ENCODE measurements at places on chromosomes 12 and 14.

DNA sequence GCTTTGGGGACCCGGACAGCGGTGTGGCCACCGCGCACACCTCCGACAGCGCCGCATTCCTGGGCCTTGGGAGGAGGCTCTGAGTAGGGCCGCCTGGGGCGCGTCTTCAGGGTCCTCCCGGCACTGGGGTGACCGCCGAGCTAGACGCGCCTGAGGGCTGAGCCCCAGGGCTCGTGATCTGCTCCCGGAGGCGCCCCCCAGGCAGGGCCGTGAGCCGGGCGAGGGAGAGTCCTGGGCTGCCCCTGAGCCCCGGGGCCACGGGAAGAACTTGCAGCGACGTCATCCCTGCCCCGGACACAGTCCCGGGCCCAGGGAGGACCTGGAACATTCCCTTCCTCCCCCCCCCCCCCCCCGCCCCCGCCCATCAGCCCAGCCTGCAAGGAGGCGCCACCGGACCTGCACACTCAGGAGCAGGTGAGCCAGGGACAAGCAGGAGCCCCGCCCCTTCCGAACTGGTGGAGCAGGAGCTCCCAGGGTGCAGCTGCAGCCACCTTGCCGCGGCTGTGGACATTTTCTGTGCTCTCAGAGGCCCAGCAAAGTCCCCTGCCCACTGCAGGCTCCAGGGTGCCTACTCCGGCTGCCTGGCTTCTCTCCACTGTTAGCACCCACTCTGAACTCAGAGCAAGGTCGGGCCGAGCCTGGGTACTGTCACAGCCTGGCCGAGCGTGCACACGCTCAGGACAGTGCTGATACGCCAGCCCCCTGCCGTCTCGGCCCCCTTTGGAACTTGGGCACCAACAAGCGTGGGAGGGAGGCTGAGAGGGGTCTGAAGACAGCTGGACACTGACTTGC lies 50.7 kb downstream of the A2M start:
- DNase-seq, result no peak

DNA sequence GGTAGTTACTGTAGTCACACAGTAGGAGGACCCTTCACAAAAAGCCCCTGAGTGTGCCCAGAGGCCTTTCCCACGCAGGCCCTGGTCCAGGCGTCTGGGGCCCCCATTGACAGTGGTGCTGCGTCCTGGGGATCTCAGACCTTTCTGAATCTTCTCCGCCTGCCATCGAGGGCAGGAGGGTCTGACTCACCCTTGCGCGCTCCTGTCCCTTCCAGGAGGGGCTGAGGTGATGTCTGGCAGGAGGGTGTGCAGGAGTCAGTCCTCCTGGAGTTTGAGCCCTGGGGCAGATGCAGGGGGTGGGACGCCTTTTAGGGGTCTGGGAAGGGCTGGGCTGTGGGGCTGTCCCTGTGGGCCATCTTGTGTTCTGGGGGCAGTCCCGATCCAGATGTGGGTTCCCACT lies 386.8 kb downstream of the TMEM121 start:
- DNase-seq, result no peak

GRCh38 chr14:55749946-55750345 lies 169.9 kb downstream of the KTN1 start:
- DNase-seq, result no peak

DNA sequence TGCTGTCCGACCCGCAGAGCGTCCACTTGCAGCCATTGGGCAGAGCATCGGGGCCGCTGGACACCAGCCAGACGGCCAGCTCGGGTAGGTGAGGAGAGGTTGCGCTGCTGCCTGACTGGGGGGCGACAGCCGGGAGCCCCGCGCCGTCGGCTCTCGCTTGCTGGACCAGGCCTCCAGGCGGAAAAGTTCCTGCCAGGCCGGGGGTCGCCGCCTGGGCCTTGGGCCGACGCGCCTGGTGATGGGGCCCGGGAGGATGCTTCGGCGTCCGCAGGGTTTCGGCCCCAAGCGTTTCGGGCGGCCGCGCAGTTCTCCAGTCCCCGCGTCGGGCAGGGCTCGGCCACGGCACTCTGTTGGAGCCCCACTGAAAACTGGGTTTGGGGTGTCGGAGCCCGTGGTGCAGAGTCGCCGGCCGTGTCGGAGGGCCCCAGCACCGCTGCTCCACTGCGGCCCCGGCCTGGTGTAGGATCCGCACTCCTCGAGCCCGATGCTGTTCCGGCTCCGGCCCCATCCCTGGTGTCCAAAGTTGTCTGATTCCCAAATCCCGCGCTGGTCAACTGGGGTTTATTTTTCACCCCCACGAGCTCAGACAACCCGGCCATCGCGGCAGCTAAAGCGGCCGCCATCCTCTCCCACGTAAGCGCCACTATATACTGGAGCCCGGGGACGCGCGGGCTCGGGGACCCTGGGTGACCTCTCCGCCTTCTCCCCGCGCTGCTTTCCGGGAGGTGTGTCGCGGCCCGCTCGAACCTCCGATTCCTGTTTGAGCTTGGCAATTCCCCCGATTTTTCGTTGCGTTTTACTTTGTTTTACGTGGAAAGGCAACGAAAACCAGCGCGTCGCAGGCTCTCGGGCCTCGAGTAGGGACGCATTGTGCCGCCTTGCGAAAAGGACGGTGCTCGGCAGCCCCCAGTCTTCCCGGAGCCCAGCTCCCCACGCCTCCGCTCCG lies 872 bp downstream of the VSX2 start:
- DNase-seq, result no peak

GRCh38 chr12:12456637-12457036 lies 99.8 kb downstream of the BORCS5 start:
- DNase-seq, result no peak

DNA sequence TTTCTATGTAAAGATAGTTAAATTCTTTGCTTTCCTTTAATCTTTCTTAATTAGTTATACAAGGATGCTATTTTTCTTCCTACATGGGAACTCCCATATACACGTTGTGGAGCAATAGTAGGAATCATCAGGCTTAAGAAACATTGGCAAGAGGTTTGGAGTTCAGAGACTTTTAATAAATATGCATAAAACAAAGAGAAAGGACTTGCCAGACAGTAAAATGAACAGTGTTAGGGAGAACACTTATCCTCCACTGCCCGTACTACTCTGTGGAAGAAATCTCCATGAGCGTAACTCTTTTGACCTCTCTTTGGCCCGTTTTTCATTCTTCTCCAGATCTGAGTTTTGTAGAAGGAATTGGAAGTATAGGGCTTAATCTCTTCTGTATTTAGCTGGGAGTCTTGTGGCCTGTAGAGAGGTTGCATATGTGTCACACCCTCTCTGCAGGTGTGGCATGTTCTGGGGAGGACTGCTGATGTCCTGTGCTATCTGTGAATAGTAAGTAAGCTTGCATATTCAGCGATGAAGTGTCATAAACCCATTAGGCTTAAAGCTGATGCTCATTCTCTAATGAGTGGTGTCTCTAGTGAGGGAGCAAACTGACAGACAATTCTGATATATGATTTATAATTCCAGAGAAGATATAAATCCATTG lies 455.4 kb upstream of the FAR2 start:
- no peak for DNase-seq

- DNase-seq, result no peak
These were observed 3.6 kb upstream of the BRMS1L start for GRCh38 chr14:35822501-35822900.

GRCh38 chr12:93226361-93226760 lies 151.4 kb upstream of the NUDT4 start:
- no peak for DNase-seq

DNA sequence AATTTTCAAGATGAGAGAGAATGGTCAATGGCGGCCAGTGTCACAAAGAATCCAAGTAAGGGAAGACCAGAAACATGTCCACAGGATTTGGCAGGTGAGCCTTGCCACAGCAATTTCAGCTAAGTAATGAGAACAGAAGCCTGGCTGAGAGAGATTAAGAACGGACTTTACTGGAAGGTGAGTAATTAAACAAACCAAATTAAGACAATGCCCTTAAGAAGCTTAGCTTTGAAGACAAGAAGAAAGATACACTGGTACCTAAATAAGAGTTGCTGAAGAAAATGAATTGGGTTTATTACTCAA lies 145.4 kb upstream of the PLEKHG7 start:
- DNase-seq, result no peak

- no peak for DNase-seq
These were observed 20.0 kb upstream of the KITLG start for GRCh38 chr12:88600272-88600671.

DNA sequence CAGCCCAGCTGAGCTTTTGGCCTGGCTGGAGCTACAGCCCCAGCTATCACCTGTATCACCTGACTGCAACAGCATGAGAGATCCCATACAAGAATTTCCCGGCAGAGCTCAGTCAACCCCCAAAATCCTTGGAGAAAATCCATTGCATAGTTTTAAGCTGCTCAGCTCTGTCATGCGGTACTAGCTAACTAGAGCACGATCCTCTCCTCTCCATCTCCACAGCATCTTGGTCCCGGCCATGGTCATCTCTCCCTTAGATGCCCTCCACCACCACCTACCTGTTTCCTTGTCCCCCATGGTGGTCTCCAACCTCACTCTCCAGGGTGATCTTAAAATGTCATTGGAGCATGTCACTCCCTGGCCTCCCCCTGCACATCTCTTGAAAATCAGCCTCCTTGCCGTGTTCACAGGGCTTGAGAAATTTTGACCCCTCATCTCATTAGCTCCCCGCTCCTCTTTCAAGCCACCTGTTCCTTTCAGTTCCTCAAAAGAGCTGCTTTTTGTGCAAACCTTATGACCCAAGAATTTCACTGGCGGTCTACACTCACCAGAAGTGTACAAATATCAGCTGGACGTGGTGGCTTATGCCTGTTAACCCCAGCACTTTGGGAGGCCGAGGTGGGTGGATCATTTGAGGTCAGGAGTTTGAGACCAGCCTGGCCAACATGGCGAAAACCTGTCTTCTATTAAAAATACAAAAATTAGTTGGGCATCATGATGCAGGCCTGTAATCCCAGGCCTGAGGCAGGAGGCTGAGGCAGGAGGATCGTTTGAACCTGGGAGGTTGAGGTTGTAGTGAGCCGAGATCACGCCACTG lies 8.1 kb upstream of the CLMN start:
- DNase-seq, result no peak

DNA sequence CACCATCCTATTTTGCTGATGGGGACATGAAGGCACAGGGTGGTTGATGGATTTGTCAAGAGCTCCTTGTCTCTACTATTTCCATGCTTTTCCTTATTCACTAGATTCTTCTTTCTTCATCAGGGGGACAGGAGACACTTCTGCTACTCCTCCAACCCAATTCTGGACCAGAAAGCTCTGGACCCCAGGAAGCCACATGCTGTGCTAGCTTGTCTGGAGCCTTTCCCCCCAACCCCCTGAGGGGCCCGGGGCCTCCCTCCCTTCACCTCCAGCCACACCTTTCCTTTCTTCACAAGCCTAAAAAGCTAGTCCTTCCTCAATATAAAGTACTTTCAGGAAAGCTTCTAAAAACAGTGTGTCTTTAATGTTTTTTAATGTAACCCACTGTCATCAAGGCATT lies 75.1 kb upstream of the CAPRIN2 start:
- DNase-seq, result no peak

DNA sequence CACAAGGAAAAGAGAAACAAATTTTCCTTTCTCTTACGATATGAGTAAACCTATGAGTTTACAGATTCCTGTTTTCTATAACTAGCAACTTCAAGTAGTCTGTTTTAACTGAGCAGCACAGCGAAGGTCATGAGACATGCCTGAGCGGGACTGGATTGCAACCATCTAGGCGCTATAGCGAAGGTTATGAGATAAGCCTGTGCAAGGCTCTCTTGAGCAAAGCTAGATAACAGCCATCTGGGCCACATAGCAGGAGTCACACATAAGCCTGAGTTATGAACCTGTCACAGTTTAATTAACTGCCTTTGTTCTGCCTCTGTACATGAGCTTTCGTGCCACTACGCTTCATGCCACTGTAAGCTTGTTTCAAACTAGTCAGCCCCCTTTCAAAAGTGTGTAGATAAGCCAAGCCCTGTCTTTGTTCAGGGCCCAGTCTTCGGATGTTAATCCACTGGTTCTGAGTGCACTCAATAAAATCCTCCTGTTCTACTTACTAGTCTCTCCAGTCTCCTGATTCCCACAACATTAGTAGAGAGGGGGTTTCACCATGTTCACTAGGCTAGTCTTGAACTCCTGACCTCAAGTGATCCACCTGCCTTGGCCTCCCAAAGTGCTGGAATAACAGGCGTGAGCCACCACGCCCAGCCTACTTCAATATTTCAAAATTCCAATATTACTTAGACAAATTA lies 47.1 kb downstream of the SEC23A start:
- no peak for DNase-seq

- DNase-seq, result no peak
These were observed 2.1 kb downstream of the MAP1LC3B2 start for GRCh38 chr12:116561181-116561821.

DNA sequence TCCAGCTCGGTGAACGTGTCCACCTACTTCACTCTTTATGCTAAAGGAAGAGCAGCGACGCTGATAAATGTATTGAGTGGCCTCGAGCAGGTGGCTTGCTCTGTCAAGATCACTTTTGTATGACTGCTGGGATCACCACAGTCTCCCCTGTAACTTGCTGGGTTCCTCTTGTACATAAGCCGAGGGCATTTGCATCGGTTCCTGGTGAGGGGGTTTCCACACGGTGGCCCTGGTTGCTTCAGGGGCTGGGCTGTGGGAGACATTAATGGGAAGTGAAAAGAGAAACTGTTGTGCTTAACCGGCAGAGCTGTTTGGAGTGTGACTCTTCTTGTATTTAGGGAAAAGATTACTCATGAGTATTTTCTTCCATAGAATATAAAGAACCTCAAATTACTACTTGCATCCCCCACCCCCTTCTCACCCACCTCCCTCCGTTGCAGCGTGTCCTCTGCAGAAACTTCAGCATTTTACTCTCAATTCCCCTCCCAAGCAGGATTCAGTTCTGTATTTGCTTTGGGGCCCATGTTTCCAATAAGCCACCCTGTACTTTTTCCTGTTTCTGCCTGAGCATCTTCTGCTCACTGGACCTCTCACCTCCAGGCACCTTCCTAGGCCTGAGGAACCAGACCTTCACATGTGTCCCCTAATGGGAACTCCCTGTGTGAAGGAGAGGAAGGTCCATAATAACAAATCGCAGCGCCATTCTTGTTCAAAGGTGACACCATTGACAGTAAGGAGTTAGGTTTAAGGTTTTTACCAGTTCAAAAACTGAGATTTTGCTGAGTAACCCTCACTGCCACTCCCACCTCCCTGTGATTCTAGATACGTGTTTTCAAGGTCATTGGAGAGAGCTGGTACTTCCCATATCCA lies 187.0 kb downstream of the ETV6 start:
- peak; percentile 26 for DNase-seq

DNA sequence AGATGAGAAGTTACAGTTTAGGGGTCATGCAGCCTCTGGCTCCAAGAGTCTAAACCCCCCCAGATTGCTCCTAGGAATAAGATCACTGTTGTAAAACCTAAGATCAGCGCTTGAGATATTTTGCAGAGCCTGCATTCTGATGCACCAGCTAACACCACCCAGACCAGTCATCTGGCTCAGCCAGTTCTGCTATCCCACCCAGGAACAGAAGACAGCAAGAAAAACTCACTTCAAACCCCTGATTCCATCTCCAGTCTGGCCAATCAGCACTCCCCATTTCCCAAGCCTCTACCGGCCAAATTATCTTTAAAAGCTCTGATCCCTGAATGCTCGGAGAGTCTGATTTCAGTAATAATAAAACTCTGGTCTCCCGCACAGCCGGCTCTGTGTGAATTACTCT lies 158.6 kb downstream of the ZNF664 start:
- no peak for DNase-seq

GRCh38 chr12:23041774-23042173 lies 416.8 kb downstream of the ETNK1 start:
- no peak for DNase-seq

GRCh38 chr12:1595026-1595561 lies 713 bp upstream of the FBXL14 start:
- DNase-seq, result no peak

- no peak for DNase-seq
These were observed 36.9 kb downstream of the BCL2L14 start for GRCh38 chr12:12107678-12108077.

All from hippocampal formation (tissue), 2 donors.